Upper lobe of right lung (tissue), 1 donor: ENCODE measurements at places on chromosomes 16 and 17. TPM values are rescaled to one million over a fixed set of nuclear protein-coding genes. Genes with fewer than 3 reads are reported as not detected.

The ITGAD gene
- 0.20 TPM for total RNA-seq

DNA sequence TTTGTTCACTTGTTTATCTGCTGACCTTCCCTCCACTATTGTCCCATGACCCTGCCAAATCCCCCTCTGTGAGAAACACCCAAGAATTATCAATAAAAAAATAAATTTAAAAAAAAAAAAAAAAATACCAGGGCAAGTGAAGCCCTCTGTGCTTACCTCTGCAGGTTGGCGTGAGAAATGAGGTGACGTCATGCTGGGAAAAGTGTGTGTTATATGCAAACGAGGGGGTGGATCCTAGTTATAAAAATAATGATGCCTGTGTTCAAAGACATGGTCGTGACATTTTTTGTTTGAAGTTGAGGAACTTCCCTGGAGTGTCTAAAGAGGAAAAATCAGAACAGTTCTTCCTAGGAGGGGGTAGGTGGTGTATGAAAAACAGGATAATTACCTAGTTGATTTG lies 20.2 kb downstream of the TMC7 start:
- H3K27ac ChIP-seq: no peak overlapping the region
- DNase-seq: no peak
- H3K27me3 ChIP-seq: no peaks in the 10 kb centered on the region
- no peak overlapping the region for H3K4me3 ChIP-seq
- no peaks in the 10 kb centered on the region for H3K4me1 ChIP-seq
- H3K36me3 ChIP-seq: no peaks in the 10 kb centered on the region

The CCL1 gene
- total RNA-seq: not detected

DNA sequence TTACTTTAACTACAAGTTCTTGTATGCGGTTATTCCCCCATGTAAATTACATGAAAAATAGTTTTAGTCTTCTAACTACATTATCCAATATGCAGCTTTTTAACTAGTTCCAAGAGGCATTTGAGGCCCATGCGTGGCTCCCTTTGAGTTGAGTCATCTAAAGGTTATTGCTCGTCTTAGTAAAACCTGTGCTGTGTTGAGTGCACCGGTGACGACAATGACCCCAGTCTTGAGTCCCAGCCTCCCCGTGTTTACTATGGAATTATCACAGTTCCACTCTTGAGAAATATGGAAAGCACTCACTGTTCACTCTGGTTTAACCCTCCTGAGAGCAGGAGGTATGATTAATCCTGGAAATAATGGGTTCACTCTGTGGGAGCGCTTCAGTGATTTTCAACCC lies 119.2 kb downstream of the PITPNC1 start:
- no peaks in the 10 kb centered on the region for H3K27me3 ChIP-seq
- H3K4me1 ChIP-seq: peaks cover 9% of the 10 kb centered on the region
- no peak overlapping the region for H3K4me3 ChIP-seq

The BCO1 gene
- total RNA-seq: 0.75 TPM

The TSPOAP1 gene
- 21.0 TPM for total RNA-seq

DNA sequence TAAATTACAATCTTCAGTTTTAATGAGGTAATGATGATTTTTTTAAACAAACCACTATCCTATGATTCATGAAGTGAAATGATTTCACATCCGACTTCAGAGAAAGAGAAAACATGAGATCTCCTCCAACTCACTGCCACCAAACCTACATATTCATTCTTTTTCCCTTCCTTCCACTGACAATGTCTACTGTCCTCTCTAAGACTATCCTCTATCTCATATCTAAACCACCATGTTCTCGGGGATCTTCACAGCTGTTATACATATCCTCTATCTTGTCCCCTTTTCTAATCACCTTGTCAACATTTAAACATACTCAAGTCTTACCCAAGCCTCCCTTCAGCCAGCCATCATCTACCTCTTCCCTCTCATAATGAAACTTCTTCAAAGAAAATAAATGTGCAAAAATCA lies 53.5 kb downstream of the SMURF2 start:
- H3K4me1 ChIP-seq: peaks cover 18% of the 10 kb centered on the region
- H3K4me3 ChIP-seq: no peak overlapping the region
- no peaks in the 10 kb centered on the region for H3K27me3 ChIP-seq
- no peaks in the 10 kb centered on the region for H3K36me3 ChIP-seq

The HOXB4 gene
- 4.9 TPM for total RNA-seq

The MBTD1 gene
- total RNA-seq: 14.2 TPM

DNA sequence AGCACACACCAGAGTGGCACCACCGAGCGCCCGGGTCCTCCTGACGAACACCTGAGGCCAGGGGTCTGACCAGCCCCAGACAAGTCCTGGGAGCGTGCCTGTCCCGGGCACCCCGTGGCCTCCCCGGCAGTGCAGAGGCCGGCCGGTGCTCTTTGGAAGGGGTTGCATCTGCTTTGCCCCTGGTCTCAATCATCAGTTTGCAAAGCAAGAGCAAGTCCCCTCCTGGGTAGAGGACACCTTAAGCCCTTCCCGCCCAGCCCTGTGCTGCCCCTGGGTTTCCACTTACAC lies 11.6 kb upstream of the CAPN15 start:
- DNase-seq: no peak
- no peaks in the 10 kb centered on the region for H3K4me1 ChIP-seq
- H3K27me3 ChIP-seq: no peaks in the 10 kb centered on the region
- no peak overlapping the region for H3K4me3 ChIP-seq
- peaks cover 31% of the 10 kb centered on the region for H3K36me3 ChIP-seq

GRCh38 chr16:67641779-67642708 lies 2.9 kb upstream of the CARMIL2 start:
- peaks cover 7% of the 10 kb centered on the region for H3K4me1 ChIP-seq
- H3K27ac ChIP-seq: peak overlapping the region; percentile 24

The PABPN1L gene
- total RNA-seq: not detected

The ADAP2 gene
- total RNA-seq: 19.8 TPM

The MEIOB gene
- not detected for total RNA-seq

- no peaks in the 10 kb centered on the region for H3K27me3 ChIP-seq
- peak overlapping the region; percentile 29 for H3K4me3 ChIP-seq
- H3K27ac ChIP-seq: peak overlapping the region; percentile 89
- no peak for DNase-seq
Measured at GRCh38 chr17:40072735-40073346, 10.1 kb downstream of the THRA start.

GRCh38 chr17:4920351-4921048 lies 11.6 kb upstream of the GP1BA start:
- DNase-seq: peak; percentile 88
- no peaks in the 10 kb centered on the region for H3K36me3 ChIP-seq
- no peaks in the 10 kb centered on the region for H3K4me1 ChIP-seq
- H3K27me3 ChIP-seq: no peaks in the 10 kb centered on the region
- peak overlapping the region; percentile 2 for H3K27ac ChIP-seq

DNA sequence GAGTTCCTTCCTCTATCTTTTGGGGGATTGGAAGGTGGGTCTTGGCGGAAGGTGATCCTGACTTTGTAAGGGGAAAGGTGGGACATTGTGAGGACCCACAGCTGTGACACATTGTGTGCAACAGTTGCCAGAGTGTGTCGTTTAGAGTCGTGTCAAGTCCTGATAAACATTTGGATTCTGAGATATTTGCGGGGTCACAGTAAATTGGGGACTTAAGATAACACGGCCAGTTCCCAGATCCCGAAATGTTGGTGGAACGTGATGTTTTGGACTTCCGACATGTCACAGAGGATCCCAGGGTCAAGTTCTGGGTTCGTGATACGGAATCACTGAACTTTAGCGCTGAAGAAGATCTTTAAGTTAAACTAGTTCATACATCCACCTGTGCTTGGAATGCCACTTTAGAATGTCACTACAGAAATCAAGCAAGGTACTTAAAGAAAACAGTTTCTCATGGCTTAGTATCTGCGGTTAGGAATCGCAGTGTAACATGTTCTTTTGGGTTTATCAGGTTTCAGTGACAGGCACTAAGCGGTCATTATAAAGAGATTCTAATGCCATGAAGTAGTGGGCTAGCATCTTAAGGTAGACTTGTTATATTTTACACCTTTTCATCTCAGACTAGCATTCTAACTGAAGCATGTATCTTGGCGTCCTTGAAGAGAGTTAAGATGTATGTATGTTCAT lies 815 bp downstream of the ATAD5 start:
- H3K36me3 ChIP-seq: no peaks in the 10 kb centered on the region
- no peak for DNase-seq
- H3K4me3 ChIP-seq: peak overlapping the region; percentile 90
- no peak overlapping the region for H3K27ac ChIP-seq

- DNase-seq: peak; percentile 62
- H3K4me1 ChIP-seq: no peaks in the 10 kb centered on the region
- no peak overlapping the region for H3K27ac ChIP-seq
- peaks cover 30% of the 10 kb centered on the region for H3K36me3 ChIP-seq
Measured at GRCh38 chr17:50353600-50354195, 7.8 kb downstream of the XYLT2 start.
